ENCODE measurements at places on chromosomes 6 and 20.

GRCh38 chr6:53639520-53639919, 26.0 kb downstream of the KLHL31 start:
- DNase-seq: no peak

DNA sequence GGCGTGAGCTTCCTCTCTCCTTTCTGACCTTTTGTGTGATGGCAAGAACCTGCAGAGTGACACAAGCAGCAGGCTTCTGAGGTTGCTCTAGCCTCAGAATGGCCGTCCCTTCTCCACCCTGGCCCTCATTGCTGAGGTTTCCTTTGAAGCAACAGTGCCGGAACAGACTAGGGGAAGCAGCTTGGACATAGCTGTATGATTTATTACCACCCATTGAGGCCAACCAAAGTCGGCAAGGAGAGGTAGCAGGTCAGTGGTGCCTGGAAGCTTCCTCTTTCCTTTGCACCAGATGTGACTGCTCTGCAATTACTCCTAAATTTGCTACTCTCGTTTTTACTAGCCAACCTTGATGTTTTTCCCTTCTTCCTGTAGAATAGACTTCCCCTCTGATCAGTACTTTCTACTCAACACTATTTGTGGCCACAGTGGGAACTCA, 31.4 kb downstream of the PTPN1 start:
- DNase-seq: no peak

DNA sequence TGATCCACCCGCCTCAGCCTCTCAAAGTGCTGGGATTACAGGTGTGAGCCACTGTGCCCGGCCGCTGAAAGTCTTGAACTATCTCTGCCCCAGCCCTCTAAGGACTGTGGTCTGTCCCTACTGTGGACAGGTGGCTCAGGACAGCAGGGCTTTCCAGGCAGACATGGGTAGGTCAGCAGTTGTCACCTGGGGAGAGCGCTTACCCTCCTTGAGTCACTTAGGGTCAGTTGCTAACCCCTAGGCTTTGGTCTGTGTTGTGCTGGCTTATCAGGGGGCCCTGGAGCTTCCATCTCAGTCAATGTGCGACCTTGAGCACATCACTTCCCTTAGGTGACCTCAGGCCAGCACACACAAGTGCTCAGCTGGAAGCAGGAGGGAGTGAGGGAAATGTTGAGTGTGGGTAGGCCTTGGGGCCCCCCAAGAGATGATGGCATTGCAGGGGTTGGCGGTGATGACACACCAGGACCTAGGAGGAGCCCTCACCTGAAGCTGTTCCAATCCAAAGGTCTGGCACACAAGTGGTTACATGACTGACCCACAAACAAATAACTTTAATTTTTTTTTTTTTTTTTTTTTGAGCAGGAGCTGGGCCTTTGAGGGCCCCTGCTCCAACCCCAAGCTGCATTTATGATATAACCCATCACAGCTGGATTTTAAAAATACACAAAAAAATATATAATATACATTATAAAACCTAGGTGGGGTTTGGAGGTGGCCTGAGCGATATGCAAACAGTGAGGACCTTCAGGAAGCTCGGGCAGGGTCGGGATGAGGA, 5.1 kb downstream of the RPL10A start:
- no peak for DNase-seq

DNA sequence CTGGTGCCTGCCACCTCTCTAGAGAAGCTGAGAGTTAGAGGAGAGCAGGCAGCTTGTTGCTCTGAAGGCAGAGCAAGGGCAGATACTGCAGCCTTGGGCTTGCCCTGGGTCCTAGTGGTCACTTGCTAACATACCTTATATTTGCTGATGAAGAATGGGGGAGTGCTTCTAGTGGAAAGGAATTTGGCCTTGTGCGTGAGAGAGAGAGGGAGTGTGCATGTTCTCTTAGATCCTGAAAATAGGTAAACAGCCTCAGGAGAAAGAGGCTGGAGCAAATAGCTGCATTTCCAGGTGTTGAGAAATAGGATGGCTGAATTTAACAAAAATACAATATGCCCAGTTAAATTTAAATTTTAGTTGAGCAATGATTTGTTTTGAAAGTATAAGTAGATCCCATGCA, 724.5 kb upstream of the FLRT3 start:
- no peak for DNase-seq

DNA sequence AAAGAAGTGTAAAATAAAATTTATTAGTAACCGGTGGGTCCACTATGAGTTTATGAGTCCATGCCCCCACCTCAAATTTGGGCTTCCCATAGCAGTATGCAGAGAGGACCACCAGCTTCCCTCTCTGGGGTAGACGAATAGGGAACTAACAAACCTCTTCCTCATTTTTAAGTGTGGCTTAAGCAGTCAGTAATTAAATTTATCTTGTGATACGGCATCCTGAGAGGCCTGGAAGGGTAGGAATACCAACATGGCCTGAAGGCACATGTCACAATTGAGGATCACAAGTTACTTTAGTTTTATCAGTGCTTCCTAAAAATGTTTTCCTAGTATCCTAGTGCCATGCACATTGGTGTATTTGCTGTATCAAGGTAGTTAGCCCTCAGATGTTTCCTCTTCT, 239.9 kb downstream of the HIVEP2 start:
- no peak for DNase-seq

DNA sequence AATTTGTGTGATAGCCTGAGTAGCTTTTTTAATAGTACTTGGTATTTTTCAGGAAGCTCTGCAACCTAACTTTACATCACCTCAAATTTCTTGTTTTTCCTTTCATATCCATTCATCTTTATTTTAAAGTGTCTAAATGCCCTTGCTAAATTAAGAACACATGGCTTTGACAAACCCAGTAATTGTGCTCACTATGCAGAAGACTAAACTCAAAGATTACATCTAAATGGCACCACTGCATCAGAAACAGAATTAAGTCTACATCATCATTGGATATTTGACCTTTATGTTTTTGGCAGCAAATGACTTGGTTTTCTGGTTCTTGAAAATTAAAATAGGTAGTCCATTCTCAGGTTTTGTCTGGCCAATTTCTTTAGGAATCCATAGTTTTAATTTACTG, 69.6 kb upstream of the HDGFL1 start:
- DNase-seq: no peak

DNA sequence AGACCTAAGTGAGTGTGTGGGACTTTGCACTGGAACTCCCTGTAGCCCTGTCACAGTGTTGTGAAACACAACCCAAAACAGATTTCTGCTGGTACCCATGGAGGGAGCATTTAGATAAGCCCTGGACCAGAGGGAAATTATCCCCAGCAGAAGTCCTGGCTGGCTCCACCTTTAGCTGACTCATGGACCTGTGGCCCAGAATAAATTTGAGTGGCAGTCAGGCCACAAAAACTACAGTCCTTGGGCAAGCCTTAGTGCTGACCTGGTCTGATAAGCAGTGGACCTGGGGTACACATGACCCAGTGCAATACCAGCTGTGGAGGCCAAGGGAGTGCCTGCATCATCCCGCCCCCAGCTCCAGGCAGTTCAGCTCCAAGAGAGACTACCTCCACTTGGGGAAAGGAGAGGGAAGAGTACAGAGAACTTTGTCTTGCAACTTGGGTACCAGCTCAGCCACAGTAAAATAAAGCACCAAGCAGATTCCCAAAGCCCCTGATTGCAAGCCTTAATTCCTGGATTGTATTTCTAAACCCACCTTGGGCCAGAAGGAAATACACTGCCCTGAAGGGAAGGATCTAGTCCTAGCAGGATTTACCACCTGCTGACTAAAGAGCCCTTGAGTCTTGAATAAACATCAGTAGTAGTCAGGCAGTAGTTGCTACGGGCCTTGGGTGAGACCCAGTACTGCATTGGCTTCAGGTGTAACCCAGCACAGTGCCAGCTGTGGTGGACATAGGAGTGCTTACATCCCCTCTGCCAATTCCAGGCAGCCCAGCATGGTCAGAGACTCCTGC, 140.4 kb upstream of the COL21A1 start:
- DNase-seq: peak; percentile 65

GRCh38 chr6:73325656-73326055, 28.4 kb downstream of the DPPA5 start:
- DNase-seq: no peak

DNA sequence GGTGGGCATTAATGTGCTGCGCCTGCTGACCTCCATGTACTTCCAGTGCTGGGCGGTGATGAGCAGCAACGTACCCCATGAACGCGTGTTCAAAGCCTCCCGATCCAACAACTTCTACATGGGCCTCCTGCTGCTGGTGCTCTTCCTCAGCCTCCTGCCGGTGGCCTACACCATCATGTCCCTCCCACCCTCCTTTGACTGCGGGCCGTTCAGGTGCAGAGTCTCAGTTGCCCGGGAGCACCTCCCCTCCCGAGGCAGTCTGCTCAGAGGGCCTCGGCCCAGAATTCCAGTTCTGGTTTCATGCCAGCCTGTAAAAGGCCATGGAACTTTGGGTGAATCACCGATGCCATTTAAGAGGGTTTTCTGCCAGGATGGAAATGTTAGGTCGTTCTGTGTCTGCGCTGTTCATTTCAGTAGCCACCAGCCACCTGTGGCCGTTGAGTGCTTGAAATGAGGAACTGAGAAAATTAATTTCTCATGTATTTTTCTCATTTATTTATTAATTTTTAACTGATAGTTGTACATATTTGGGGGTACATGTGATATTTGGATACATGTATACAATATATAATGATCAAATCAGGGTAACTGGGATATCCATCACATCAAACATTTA, 35.2 kb upstream of the NOP56 start:
- no peak for DNase-seq

GRCh38 chr6:65113581-65113980, 593.4 kb downstream of the EYS start:
- no peak for DNase-seq

- no peak for DNase-seq
These were observed 682.1 kb upstream of the ADGRB3 start for GRCh38 chr6:67952948-67953347.

GRCh38 chr6:52426667-52427066, 6.5 kb downstream of the EFHC1 start:
- DNase-seq: no peak

- DNase-seq: no peak
These were observed 71.7 kb upstream of the ZMYND8 start for GRCh38 chr20:47428164-47428563.

DNA sequence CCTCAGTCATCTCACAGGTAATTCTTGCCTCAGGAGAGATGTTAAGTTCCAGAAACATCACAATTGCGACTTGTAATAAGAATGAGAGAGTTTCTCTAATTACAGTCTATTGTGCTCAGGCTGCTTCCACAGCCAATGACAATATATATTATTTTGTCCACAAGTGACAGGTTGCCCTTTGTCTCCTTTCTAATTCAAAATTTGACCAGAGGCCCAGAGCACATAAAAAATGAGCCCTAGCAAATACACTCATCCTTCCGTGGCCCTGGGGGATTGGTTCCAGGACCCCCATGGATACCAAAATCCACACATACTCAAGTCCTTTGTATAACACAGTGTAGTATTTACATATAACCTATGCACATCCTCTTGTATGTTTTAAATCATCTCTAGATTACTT, 88.1 kb upstream of the TMEM170B start:
- no peak for DNase-seq

DNA sequence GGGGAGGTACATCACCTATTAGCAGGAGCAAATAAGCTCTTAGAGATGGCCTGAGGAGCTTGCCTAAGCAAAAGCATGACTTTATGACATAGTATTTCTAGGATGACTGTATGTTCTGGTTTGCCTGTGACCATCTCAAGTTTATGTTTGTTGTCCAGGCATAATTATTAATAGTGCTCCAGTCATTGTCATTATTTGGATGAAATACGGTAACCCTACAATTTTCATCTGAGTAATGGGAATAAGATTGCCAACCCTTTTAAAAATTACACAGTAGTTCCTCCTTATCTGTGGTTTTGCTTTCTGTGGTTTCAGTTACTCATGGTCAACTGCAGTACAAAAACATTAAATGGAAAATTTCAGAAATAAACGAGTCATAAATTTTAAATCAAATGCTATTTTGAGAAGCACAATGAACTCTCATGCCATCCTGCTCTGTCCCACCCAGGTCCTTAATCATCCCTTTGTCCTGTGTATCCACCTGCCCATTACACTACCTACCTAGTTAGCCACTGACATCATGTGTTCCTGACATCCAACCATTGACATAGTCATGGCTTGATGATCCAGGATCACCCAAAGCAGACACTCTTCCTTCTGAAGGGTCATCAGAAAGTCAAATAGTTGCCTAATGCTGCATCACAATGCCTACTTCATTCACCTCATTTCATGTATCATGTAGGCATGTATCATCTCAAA, 27.0 kb upstream of the TFB1M start:
- no peak for DNase-seq

DNA sequence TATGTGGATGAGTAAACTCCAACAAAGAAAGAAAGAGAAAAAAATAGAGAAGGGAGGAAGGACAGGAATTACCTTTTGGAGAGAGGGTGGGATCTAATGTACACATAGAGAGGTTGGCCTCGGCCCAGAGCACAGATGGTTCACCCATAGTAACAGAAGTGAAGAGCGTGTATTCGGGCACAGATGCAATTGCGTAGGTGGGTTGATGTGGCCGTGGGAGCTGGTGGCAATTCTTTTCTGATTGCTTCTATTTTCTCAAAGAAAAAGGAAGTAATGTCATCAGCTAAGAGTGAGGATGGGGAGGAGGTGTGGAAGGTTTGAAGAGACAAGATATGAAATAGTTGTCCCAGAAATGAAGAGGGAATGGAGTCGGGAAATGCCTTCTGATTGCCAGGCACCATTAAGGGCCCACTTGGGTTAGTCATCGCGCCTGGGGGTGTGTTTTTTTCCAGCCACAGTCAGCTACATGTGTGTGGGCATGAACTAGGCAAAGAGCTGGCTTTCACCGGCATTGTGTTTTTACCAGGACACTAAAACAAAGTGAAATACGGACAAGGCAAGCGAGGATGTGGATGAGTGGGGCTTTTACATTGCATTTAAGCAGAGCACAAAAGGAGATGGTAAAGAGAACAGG, 158.7 kb downstream of the SYNE1 start:
- no peak for DNase-seq

- DNase-seq: no peak
These were observed 24.0 kb downstream of the HBS1L start for GRCh38 chr6:135030532-135031178.

GRCh38 chr6:45789238-45789637, 226.4 kb downstream of the CLIC5 start:
- no peak for DNase-seq

GRCh38 chr6:161101517-161101916, 109.9 kb downstream of the MAP3K4 start:
- no peak for DNase-seq

GRCh38 chr6:44660561-44661220, 273.2 kb downstream of the CDC5L start:
- no peak for DNase-seq

DNA sequence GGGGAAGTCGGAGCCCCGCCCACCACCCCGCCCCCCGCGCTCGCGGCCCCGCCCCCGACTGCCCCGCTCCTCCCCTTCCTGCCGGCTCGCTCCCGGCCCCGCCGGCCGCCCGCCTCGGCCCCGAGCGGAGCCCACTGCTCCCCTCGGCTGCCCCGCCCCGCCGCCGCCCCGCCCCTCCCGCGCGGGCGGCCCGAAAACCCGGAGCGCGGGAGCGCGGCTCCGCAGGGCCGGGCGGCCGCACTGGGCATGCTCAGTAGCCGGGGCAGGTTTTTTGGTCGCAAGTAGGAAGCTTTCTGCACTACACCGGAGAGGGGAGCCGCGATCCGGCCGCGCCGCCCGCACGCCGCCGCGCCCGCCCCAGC, at the start of gene CDYL:
Gene CDYL (plus strand): TSS at position 274 of the 362 bp plus-strand sequence. CDS start 380 bp downstream, outside the sequence.
- DNase-seq: peak; percentile 48

All from NCI-H187 (cell line).